Ovary (tissue), 10 donors: ENCODE measurements at places on chromosomes 16 and 17. TPM values are rescaled to one million over a fixed set of nuclear protein-coding genes. Genes with fewer than 3 reads are reported as not detected.

GRCh38 chr17:73900516-73900915 is 256.3 kb upstream of the SDK2 start:
- DNase-seq: no peak

The SHBG gene
- total RNA-seq: 1.1 TPM

The CHST5 gene
- total RNA-seq: 0.62 TPM

GRCh38 chr17:9200699-9201359 is 179.5 kb downstream of the NTN1 start:
- no peak for DNase-seq
